ENCODE measurements at places on chromosomes 13 and 19.

DNA sequence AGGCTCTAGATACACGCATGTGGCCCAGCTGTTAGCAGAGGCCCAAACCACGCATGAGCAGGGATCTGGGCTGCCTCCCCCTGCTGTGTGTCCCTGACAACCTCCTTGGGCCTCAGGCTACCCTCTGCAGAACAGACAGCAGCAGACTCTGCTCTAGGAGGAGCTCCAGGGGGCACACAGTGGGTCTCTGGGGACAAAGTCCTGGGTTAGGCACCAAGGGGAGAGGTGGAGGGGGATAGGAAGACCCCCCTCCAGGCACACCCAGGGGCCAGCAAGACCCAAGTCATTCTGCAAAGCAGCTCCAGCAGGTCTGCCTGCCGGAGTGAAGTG lies 8.0 kb downstream of the TINCR start:
- no peak for DNase-seq

GRCh38 chr13:70809588-70809987 lies 701.3 kb upstream of the KLHL1 start:
- no peak for DNase-seq

DNA sequence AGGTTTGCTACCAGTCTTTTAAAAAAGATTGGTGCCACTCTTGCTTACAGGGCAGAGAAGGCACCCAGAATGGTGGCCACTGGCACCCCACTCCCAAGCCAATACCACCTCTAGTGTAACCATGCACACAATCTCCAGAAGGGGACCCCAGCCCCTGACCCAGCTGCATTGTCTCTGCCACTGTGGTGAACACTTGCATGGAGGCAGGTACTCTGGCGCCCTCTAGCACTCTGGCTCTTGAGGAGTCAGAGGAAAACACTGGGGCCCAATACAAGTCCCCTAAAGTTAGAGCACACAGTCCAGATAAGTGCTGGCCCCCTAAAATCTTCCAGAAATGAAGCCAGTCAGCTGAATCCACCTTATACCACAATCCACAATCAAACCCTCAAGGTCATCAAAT lies 6.0 kb downstream of the ERVV-1 start:
- no peak for DNase-seq

DNA sequence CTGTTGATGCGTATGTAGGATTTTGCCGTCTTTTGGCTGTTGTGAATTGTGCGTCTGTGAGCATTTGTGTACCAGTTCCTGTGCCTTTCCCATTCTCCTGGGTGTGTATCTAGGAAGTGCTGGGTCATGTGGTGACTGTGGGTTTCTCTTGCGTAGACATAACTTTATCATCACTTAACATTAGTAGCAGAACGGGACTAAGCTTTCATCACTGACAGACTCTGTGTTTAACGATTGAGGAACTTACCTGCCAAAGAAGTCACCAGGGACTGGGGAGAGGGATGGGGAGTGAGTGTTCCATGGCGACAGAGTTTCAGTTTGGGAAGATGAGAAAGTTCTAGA lies 15.0 kb downstream of the FZR1 start:
- DNase-seq, result no peak

- no peak for DNase-seq
Measured at GRCh38 chr19:17061691-17062090, 13.6 kb downstream of the HAUS8 start.

DNA sequence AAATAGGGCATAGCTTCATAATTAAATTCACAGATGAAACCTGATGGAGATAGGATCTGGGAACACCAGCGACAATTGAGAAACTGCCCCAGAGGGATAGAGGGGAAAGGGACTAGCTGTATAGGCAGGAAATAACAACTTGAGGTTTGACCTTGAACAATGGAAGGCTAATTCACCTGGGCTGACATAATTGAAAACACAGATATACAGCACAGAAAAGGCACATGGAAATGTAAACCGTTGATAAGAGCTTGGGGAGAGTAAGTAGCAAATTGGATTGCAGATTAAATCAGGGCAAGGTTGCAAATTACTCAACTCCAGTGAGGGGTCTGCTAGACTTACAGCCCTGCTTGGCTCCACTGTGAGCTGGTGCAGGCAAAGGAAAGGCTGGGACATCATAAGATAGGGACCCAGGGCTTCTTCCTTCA lies 246.7 kb downstream of the DLEU7 start:
- no peak for DNase-seq

- no peak for DNase-seq
Measured at GRCh38 chr13:32105653-32106313, 74.2 kb downstream of the FRY start.

DNA sequence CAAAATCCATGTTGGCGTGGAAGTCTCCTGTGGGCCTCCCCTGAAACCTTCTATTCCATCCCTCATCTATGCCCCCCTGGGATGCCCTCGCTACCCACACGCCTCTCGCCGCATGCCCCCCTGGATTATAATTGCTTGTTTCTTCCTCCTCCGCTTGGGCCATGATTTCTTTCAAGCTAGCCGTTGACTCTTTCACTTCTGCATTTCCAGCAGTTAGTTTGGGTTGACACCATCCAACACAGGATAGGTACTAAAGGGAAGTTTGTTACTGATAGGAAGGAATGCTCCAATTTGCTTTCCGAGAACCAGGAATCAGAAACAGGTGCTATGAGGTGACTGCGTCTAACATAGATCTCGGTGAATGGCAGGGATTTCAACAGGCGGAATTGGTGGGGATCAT lies 7.7 kb upstream of the SLC25A15 start:
- DNase-seq, result no peak

- no peak for DNase-seq
Measured at GRCh38 chr19:48607359-48607755, 815 bp downstream of the SPACA4 start.

GRCh38 chr13:39468306-39468705 lies 134.7 kb downstream of the LHFPL6 start:
- no peak for DNase-seq

- DNase-seq, result no peak
Measured at GRCh38 chr19:52660981-52661380, 22.8 kb upstream of the ZNF83 start.

- DNase-seq, result no peak
Measured at GRCh38 chr13:24133021-24133795, 27.3 kb upstream of the SPATA13 start.

GRCh38 chr13:75760131-75761021 lies 124.2 kb downstream of the LMO7 start:
- no peak for DNase-seq

DNA sequence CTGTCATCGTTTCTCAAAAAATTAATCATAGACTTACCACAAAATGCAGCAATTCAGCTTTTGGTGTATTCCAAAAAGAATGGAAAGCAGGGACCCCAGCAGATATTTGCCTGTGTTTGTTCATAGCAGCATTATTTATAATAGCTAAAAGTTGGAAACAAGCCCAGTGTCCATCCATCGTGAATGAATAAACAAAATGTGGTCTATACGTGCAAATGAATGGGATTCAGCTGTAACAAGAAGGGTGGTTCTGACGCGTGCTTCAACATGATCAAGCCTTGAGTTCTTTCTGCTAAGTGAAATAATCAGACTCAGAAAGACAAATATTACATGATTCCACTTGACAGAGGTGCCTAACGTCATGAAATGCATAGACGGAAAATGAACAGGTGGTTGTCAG lies 36.4 kb downstream of the PSG11 start:
- DNase-seq, result no peak

- DNase-seq, result no peak
Measured at GRCh38 chr19:55526216-55527196, 10.4 kb downstream of the SBK2 start.

Data from CD4-positive, alpha-beta T cell treated with Interleukin-15 for 1 hour (primary cell).